ENCODE measurements at places on chromosomes 12 and 14. TPM values are rescaled to one million over a fixed set of nuclear protein-coding genes. Genes with fewer than 3 reads are reported as not detected.

GRCh38 chr12:6057700-6058099 lies 66.8 kb downstream of the VWF start:
- DNase-seq, result no peak

DNA sequence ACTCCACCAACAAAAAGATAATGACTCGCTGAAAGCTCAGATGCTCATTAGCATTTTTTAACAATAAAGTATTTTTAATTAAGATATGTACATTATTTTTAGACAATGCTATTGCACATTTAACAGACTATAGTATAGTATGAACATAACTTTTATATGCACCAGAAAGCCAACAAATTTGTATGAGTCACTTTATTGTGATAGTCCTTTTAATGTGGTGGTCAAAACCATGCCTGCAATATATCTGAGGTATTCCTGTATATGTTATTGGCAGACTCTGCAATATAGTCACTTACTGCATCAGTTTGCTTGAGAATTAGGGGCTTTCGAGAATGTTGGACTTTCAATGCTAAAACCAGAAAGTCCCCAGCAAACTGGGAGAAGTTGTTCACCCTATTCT lies 51.7 kb upstream of the CCDC196 start:
- DNase-seq, result no peak

DNA sequence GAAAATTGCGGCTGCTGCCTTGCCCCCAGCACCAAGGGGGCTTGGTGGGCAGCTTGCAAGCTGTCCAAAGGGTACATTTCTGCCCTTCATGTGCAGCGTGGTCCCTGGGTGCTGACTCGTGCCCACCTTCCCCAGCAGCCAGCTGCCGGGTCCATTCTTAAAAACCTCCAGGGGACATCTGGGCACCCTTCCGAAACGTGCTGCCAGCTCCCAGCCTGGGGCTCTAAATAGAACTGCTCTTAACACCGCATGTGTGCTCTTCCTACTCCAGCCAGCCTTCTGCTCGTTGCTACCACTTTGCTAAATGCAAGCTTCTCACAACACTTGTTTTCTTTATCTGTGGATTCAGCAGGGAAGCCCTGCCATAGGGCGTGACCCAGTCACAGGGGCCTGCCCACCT lies 66.0 kb downstream of the RIMBP2 start:
- DNase-seq, result no peak

GRCh38 chr14:73422515-73422914 lies 35.8 kb downstream of the NUMB start:
- DNase-seq, result no peak

DNA sequence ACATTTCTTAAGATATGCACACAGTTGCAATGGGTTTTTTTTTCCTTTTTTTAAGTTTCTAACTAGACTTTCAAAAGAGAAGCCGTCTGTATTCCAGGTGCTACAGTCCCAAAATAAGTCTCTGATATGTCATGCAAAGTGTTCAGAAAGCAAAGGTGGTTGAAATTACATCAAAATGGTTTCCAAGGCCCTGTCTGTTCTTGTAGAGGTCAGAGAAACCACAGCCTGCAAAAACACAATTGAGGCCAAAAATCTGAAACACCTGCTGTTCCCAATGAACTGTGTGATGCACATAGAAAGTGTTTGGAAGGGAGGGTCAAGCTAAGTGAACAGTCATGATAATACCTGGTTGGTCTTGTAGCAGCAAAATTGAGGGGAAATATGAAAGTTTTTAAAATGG lies 91.0 kb downstream of the VRK1 start:
- DNase-seq, result no peak

- DNase-seq, result no peak
Measured at GRCh38 chr12:111440152-111440551, 34.4 kb downstream of the SH2B3 start.

DNA sequence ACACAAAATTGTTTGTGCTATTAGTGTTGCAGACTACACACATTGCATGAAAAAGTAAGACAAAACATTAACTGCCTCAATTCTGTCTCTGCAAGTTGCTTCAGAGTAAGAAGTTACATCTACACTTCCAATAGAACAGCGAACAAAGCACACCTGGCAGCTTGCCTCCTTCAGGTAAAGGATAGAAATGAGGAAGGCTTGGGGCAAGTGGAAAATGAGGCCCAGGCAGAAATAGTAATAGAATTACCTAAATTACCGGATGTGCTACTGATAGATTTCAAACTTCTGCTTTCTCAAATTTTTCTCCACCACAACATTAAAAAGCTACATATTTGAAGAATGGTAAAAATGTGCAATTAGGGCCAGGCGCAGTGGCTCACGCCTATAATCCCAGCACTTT lies 37.7 kb downstream of the CCDC175 start:
- DNase-seq, result no peak

DNA sequence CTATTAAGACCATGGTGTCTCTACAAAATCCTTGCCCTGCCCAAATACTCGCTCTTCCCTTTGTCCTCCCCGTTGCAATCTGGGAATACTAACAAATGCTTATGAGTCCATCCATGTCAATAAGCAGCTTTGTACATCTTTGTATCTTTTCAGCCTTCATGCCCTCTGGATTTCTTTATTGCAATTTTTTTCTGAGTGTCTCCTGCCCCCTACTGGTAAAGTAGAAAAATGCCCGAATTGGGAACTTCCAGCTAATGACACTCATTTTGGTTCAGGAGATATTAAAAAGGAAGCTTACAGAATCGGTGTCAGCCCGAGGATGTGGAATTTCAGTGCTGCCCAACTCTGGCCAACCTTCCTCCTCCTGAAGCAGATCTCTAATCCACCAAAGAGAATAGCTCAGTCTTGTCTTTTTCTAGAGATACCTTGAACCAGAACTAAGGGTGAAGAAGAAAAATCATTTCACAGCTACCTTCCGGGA lies 46.0 kb downstream of the SH2B3 start:
- DNase-seq, result no peak

DNA sequence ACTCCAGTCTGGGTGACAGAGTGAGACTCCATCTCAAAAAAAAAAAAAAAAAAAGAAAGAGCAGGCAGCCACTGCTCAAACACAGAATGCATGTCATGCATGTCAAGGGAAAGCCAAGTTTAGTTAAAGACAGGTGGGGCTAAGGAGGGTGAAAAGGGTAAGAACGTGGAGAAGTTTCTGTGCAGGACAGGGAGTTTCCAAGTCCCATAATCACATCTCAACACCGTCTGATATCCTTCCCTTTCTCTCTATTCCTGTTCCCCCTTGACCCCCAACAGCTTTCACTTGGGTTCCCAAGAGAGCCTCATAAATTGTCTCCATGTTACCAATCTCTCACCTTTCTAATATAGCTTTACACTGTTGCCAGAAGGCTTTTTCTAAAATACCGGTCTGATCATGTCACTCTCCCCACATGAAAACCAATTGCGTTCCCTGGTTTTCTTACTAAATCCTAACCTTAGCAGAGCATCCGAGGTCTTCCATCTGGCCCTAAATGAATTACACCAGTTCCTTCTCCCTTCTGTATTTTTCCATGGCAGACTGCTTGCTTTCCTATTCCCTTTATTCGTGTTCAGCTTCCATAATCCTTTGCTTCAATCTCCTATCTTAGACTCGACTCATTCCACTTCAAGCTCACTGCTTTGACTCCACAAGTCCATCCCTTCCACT lies 37.0 kb downstream of the LIMA1 start:
- no peak for DNase-seq

GRCh38 chr14:44468771-44469170 lies 38.3 kb downstream of the FSCB start:
- no peak for DNase-seq

GRCh38 chr12:105229371-105229770 lies 6.6 kb downstream of the APPL2 start:
- no peak for DNase-seq

- no peak for DNase-seq
Measured at GRCh38 chr14:44170101-44170500, 337.0 kb downstream of the FSCB start.

- DNase-seq, result peak; percentile 53
Measured at GRCh38 chr12:15580431-15580830, 208.8 kb downstream of the EPS8 start.

DNA sequence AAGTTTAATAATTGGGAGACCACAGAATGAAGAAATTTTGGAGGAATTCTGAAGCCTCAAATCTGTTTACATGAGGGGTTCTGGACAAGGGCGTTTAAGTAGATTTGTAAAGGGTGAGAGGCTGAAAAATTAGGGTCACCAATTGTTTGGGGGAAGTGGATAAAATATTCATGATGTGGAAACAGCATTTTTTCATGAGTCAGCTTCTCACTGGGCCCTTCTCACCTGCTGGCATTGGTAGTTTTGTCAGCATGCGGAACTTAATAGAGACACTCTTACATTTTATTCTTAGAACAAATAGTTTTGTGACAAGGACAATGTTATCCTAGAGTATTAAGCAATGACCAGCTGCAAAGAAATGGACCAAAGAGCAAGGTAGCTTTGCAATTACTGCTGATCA lies 634.4 kb downstream of the LRFN5 start:
- DNase-seq, result no peak

DNA sequence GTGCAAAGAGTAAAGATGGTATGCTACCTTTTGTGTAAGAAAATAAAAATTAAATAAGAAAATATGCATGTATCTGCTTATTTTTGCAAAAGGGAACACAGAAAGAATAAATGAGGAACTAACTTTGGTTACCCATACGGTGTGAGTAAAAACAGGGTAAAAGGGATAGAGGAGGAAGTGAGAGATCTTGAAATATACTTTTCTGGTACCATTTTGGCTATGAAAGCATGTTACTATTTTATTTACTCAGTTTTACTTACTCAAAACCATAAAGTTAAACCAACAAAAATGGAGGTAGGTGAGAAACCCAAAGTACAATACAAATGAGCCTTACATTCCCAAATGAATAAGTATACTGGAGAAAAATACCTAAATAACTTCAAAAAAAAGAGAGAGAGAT lies 122.0 kb upstream of the EGLN3 start:
- no peak for DNase-seq

DNA sequence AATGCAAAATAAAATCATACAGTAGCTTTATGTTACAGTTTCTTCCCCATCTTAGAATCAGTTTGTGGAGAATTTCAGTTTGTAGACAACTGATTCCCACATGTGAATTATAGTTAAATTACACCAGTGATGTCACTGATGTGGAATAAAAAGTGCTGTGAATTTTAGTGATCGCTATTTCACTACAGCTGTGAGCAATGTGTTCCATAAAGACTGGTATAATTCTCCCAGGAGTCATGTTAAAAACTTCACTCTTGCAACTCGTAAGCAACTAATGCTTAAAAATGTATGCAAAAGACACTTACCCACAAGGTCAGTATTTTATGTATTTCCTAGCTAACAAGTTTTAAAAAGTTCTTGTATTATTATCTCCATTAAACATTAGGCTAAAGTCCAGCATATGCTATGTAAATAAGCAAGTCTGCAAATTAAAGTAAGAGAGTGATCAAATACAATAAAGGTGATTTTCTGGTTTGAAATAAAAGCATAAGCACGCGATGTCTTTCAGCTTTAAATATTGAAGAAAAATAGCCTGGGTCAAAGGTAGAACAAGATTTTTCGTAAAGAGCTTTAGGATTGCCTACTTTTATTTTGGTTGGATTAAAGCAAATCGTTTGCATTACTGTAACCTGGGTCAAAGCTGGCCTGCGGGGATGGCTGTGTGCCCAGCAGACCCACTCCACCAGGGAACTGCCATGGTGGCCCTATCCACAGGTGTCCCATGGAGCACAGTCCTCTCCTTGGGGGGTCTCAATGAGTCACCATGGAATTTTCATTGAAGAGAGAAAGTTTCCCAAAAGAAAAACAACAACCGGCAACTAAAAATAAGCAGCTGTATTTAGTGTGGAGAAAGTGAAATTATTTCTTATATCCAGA lies 12.7 kb upstream of the LRIG3 start:
- DNase-seq, result no peak

GRCh38 chr14:21201732-21202462 lies 46.0 kb upstream of the OR5AU1 start:
- no peak for DNase-seq

DNA sequence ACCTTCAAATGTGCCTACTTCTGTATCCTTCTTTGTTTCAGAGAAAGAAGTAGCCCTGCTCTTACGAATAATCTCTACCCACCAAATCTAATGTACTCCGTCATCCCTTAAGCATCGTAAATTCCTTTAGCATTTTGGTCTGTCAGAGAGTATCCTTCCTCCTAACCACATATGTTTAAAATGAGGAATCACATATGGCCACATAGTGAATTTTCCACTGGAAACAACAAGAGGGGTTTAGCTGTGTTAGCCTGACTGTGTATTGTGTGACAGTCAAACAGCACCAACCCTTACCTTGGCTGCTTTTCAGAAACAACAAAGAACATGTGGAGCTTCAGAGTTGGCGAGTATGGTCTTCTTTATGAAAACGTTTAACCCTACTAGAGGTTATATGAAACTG lies 5.5 kb downstream of the LUM start:
- DNase-seq, result no peak

- no peak for DNase-seq
Measured at GRCh38 chr14:93941293-93941910, 14.3 kb downstream of the FAM181A start.

Gene SLC6A12
- total RNA-seq, result 0.33 TPM

Gene C12orf60
- total RNA-seq, result 1.9 TPM

Gene CLEC1B
- total RNA-seq, result not detected

Gene SOS2
- 18.0 TPM for total RNA-seq

Gene RPS26
- total RNA-seq, result 42.2 TPM

Gene KIF5A
- total RNA-seq, result 2.1 TPM

Gene RNU4-1
- 2,122 TPM for total RNA-seq

Gene MAP3K9
- total RNA-seq, result 6.5 TPM

Gene CAPZA3
- total RNA-seq, result not detected

Measured in activated CD8-positive, alpha-beta memory T cell treated with anti-CD3 and anti-CD28 coated beads, Interleukin-2, amount 10 ng/mL, durations not matched to agents 7 days and 5 days (primary cell).